AG09309 (cell line): ENCODE measurements at places on chromosomes 6 and 20.

DNA sequence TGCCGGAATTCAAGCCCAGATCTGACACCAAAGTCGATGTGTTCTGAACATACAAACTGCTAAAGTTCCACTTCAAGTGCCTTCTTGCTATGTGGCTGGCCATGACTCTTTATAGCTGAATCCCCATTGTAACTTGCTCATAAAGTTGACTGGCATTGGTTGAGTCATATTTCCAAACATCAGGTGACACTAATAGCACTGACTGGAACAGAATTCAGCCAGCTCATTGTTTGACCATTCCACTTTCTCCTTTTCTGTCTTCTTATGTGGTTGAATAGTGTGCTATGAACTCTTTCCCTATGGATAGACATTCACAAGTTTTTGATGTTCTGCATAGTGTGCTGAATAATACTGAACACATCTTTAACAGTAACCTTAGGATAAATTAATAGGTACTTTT is 266.2 kb upstream of the ZFP64 start:
- no peak for DNase-seq

- no peak for DNase-seq
Observed at GRCh38 chr20:8457978-8458377, 325.9 kb downstream of the PLCB1 start.

DNA sequence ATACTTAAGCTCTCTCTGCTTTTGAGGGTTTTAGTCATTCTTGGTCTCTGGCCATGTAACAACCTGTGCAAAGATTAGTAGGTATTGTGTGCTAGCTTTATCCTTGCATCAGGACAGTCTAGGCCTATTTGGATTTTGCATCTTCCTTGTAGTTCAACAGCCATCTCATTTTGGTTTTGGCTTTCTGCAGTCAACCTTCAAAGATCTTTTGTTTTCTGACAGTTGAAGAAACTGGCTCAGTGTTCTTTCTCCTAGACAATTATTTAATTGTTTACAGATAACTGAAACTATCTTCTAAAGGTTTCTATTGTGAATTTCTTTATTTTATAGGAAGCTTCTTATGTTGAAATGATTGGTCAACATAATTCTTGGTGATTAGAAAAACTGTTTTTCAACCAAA is 307.5 kb downstream of the CDKAL1 start:
- DNase-seq = no peak

DNA sequence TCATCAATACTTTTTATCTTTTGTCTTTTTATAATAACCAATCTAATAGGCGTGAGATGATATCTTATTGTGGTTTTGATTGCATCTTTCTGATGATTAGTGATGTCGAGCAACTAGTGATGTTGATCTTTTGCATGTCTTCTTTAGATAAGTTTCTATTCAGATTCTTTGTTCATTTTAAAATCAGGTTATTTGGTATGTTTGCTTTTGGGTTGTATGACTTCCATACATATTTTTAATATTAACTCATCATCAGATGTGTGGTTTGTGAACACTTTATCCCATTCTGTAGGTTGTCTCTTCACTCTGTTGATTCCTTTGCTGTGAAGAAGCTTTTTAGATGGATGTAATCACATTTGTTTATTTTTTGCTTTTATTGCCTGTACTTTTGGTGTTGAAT is 295.8 kb downstream of the BCKDHB start:
- DNase-seq = no peak

- DNase-seq = no peak
Observed at GRCh38 chr6:33143113-33143770, 49.0 kb downstream of the COL11A2 start.

DNA sequence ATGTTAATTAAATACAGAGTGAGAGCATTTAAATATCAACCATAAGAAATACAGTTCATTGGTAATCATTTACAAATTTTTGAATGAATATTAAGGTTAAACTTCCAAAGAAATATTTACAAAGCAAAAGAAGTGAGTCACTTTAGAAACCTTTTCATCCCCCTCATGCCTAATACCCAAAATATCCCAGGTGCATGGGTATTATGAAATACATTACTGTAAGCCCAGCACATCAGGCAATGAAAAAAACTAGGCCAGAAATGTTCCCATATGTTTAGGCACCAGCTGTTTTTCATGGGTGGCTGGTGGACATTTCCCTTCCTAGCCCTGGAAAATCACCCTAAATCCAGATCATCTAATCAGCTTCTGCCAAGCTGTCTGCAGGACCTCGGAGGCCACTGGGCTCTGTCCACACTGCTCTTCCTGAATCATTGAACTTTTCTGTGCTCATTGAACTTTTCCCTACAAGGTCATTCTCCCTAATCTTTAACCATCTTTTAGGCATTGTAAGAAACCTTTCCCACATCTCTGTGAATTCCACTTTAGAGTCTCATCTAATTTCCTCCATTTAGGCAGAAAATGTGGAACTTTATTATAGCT is 145.3 kb upstream of the STXBP5 start:
- DNase-seq = no peak

- no peak for DNase-seq
Observed at GRCh38 chr6:56279331-56280080, 32.1 kb upstream of the COL21A1 start.

- no peak for DNase-seq
Observed at GRCh38 chr6:21808045-21808470, 214.5 kb downstream of the SOX4 start.

GRCh38 chr6:150322466-150322871 is 46.3 kb upstream of the IYD start:
- no peak for DNase-seq

DNA sequence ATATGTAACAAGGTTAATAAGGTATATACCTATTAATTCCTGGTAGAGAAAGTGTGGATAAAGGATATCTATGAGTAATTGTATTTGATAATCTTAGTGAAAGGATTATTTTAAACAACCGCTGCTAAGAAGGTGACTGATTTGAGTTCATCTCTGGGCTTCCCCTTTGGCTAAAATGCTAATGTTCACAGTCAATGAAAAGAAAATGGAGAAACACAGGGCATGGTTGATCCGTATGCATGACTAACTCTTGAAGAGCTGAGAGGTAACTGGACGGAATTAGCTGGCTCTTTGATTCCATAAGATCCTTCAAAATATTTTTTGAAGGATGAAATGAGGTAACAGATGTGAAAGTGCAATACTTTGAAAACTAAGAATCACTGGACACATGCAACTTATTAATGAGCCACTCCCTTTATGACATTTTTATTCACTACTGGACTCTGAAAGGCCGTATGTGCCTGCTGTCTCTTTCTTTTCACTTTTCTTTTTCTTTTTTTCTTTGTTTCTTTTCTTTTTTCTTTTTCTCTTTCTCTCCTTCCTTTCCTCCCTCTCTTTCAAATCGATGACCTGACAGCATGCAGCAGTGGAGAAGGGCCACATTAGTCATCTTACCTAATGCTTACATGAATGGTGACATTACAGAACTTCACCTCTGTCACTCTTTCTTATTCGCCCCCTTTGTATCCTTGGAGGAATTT is 464.6 kb downstream of the CDKAL1 start:
- DNase-seq = no peak

DNA sequence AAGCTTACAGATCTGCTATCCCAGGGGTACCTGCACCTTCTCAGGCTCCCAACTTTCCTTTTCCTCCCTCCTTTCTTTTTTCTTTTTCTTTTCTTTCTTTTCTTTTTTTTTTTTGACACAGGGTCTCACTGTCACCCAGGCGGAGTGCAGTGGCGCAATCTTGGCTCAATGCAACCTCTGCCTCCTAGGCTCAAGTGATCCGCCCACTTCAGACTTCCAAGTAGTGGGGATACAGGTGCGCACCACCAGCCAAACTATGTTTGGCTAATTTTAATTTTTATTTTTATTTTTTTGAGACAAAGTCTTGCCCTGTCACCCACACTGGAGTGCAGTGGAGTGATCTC is 36.0 kb downstream of the PIM1 start:
- no peak for DNase-seq

DNA sequence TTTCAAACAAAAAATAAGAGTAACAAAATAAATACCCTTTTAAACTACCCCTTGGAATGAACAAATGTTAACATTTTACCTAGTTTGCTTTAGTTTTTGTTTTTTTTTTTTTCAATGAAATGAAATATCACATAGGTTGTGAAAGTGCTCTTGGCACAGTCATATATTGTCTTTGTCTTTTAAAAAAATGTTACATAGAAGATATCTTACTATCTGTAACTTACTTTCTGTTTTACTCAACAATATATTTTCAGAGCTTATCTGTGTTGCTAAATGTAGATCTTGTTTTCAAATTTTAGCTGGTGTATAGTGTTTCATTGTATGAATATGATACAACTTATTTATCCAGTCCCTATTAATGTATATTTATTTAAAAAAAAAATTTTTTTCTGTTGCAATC is 8.6 kb downstream of the CEP57L1 start:
- no peak for DNase-seq
